ENCODE measurements at places on chromosomes 5 and 9. TPM values are rescaled to one million over a fixed set of nuclear protein-coding genes. Genes with fewer than 3 reads are reported as not detected.

DNA sequence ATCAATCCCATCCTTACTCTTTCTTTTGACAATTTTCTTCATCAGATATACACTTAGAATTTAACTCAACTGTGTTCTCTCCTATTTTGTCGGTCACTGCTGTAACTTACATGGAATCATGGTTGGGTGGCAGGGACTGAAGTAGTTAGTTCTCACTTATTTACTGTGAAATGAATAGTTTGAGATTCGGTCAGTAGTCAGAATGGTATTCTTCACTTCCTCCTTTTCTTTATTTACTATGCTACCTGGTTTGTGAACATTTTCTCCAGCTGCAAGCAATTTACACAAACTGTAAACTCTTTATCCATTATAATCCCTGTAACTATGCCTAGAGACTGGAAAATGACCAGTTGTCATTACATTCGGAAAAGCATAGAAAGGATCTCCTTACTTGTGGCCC lies 41.5 kb upstream of the GDNF start:
- DNase-seq: no peak

GRCh38 chr5:138230981-138231589 lies 18.0 kb upstream of the CDC23 start:
- no peak for DNase-seq

- DNase-seq: no peak
Observed at GRCh38 chr5:143716881-143717280, 95.1 kb upstream of the HMHB1 start.

CCDC112 gene
- total RNA-seq: 9.2 TPM

PCDHA12 gene
- total RNA-seq: 0.14 TPM

PKD2L2 gene
- total RNA-seq: not detected

WNK2 gene
- 276 TPM for total RNA-seq
